RWPE2 (cell line): ENCODE measurements at places on chromosomes 16 and 17.

- H3K36me3 ChIP-seq: no peaks in the 10 kb centered on the region
- no peaks in the 10 kb centered on the region for H3K4me1 ChIP-seq
- no peak overlapping the region for H3K4me3 ChIP-seq
- no peak overlapping the region for H3K27ac ChIP-seq
- DNase-seq: no peak
These were observed 125.7 kb upstream of the CDH5 start for GRCh38 chr16:66240631-66241395.

DNA sequence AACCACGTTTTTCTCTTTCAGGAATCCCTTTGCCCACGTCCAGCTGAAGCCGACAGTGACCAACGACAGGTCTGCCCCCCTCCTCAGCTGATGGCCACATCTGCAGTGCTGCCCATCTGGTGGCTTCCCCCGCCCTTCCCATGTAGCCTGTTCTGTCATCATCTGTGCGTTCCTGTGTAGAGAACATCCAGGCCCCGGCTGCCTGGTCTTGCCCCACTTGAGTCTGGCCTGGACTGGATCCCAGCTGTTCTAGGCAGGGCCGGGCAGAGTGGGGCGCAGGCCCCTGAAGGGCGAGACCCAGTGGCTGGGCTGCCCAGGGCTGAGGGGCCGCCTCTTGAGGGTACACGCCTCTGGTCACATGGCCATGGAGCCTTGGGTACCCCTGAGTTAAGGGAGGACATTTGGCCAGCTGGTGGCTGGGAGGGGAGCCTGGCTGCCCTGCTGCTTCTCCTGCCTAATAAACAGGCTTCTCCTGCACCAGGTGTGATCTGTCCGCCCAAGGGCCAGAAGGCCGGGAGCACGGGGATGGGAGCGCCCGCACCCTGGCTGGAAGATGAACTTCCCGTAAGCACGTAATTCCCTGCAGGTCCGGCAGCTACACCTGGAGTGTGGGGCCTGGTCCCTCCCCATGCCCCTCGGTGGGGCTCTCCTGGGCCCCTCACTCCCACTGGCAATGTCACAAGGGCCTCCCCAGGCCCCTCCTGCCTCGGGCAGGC, 49.4 kb upstream of the PVALEF start:
- H3K4me3 ChIP-seq: no peak overlapping the region
- peaks cover 4% of the 10 kb centered on the region; the same call in 1 of the 2 replicates for H3K36me3 ChIP-seq
- H3K4me1 ChIP-seq: no peaks in the 10 kb centered on the region
- DNase-seq: no peak

DNA sequence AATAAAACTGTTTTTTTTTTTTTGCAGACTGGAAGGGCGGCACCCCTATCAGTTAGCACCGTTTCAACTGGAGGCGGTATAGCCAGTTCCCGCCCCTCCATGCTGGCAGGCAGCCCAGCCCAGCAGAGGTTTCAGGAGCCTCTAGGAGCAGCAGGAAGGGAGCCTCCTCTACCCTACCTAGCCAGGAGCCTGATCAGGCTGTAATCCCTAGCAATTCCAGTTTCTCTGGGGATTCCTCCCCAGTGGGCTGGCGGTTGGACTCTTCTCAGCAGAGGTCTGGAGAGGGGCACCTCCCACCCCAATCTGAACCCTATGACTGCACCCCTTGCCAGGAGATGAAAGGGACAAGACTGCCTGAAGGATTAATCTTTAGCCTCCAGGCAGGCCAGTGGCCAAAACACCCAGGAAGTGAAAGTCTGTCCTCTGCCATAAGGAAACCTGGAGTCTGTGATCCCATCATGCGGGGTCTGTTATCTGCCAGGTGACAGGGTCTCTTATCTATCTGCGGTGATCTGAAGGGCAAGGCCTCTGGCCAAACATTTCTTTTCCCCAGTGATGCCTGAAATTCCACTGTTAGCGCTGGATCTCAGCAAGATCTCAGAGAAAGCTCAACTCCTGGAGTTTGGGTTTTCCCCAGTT, 4.9 kb upstream of the CDH1 start:
- H3K27me3 ChIP-seq: no peaks in the 10 kb centered on the region
- H3K4me1 ChIP-seq: peaks cover 13% of the 10 kb centered on the region
- DNase-seq: peak; percentile 87
- H3K27ac ChIP-seq: peak overlapping the region; percentile 60
- H3K36me3 ChIP-seq: no peaks in the 10 kb centered on the region

GRCh38 chr17:8173871-8174322, 2.3 kb downstream of the TMEM107 start:
- peak overlapping the region; percentile 41 for H3K4me3 ChIP-seq
- no peaks in the 10 kb centered on the region for H3K27me3 ChIP-seq
- H3K27ac ChIP-seq: peak overlapping the region; percentile 82
- peaks cover 8% of the 10 kb centered on the region for H3K4me1 ChIP-seq

- no peaks in the 10 kb centered on the region for H3K4me1 ChIP-seq
- H3K36me3 ChIP-seq: no peaks in the 10 kb centered on the region
- no peak for DNase-seq
- no peak overlapping the region for H3K27ac ChIP-seq
- H3K4me3 ChIP-seq: no peak overlapping the region
These were observed 373.7 kb downstream of the WWOX start for GRCh38 chr16:78473031-78473699.

DNA sequence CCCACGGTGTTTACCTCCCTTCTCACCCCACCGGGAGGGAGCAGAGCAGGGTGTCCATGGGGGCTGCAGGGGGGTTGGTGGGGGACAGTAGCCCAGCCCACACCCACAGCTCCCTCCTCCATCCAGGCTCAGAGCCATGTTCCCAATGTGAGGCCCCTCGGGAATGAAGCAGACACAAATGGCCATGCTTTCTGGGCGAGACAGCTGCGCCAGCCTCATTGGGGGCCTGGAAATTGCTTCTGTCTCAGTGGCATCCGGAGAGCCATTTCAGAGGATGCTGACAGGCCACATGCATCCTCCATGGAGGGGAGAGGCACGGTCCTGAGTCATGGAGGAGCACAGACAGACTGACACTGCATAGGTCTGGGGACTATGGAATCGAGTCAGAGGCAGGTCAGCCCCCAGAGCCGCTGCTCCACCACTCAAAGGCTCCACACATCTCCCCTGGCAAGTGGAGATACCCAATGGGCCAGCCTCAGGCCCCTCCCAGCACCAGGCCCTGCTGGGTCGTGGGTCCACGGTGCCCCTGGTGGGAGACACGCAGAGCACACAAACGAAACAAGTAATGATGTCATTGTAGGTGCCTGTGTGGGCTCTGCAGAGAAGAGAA, 59.6 kb upstream of the ENPP7 start:
- no peak overlapping the region for H3K4me3 ChIP-seq
- peaks cover 30% of the 10 kb centered on the region for H3K27me3 ChIP-seq
- no peaks in the 10 kb centered on the region for H3K36me3 ChIP-seq

- H3K36me3 ChIP-seq: peaks cover 90% of the 10 kb centered on the region
- DNase-seq: no peak
- peaks cover 16% of the 10 kb centered on the region for H3K4me1 ChIP-seq
- H3K27ac ChIP-seq: no peak overlapping the region
- no peaks in the 10 kb centered on the region for H3K27me3 ChIP-seq
- H3K4me3 ChIP-seq: no peak overlapping the region
These were observed 20.8 kb downstream of the SRP68 start for GRCh38 chr17:76051561-76051960.

GRCh38 chr17:77492446-77493237, 351.9 kb downstream of the SEC14L1 start:
- no peaks in the 10 kb centered on the region for H3K4me1 ChIP-seq
- peak; percentile 67 for DNase-seq
- H3K27me3 ChIP-seq: no peaks in the 10 kb centered on the region
- H3K27ac ChIP-seq: no peak overlapping the region
- no peak overlapping the region for H3K4me3 ChIP-seq

- H3K36me3 ChIP-seq: no peaks in the 10 kb centered on the region
- H3K27ac ChIP-seq: no peak overlapping the region
- no peaks in the 10 kb centered on the region for H3K4me1 ChIP-seq
- no peak overlapping the region for H3K4me3 ChIP-seq
These were observed 5.1 kb upstream of the MEIOB start for GRCh38 chr16:1877089-1877488.

- H3K27ac ChIP-seq: no peak overlapping the region
- no peak for DNase-seq
- H3K36me3 ChIP-seq: peaks cover 17% of the 10 kb centered on the region
- H3K27me3 ChIP-seq: no peaks in the 10 kb centered on the region
- no peak overlapping the region for H3K4me3 ChIP-seq
- peaks cover 13% of the 10 kb centered on the region for H3K4me1 ChIP-seq
These were observed 1.4 kb upstream of the TXNDC11 start for GRCh38 chr16:11744075-11744470.

GRCh38 chr17:72255481-72255880, 134.7 kb downstream of the SOX9 start:
- H3K27me3 ChIP-seq: no peaks in the 10 kb centered on the region
- no peak overlapping the region for H3K4me3 ChIP-seq

- H3K36me3 ChIP-seq: peaks cover 72% of the 10 kb centered on the region
- DNase-seq: no peak
- H3K4me3 ChIP-seq: no peak overlapping the region
- no peak overlapping the region for H3K27ac ChIP-seq
- no peaks in the 10 kb centered on the region for H3K27me3 ChIP-seq
These were observed 17.4 kb upstream of the INPP5K start for GRCh38 chr17:1533661-1534325.

DNA sequence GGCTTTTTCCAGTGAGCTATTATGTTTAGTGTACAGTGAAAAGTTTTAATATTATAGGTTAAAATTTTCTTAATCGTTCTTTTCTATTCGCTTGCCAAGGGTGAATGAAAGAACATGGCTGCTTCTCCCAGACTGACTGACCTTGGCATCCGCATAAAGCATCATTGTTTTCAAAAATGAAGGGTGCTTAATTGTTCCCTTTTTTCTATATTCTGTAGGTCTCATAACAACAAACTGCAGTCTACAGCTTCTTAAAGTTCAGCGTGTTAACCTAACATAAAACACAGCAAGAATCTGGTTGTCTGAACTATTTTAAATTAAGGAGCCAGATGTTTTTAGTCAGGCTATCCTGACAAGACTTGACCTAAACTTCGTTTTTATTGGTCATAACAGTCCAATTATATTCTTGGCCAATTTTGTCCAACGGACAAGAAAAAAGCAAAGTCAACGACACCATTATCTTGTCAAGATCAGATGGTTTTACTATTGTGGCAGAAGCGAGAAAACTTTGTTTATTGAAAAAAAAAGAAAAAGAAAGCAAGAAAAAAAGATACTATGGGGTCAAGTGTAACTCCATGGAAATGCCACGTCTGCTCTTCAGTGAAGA, 14.1 kb downstream of the C17orf58 start:
- peaks cover 14% of the 10 kb centered on the region for H3K36me3 ChIP-seq
- H3K4me3 ChIP-seq: no peak overlapping the region

- H3K27ac ChIP-seq: no peak overlapping the region
- H3K4me3 ChIP-seq: no peak overlapping the region
These were observed 13.4 kb upstream of the BAHCC1 start for GRCh38 chr17:81381632-81382577.

GRCh38 chr17:39653662-39654331, 11.4 kb upstream of the TCAP start:
- DNase-seq: no peak
- no peaks in the 10 kb centered on the region for H3K4me1 ChIP-seq

GRCh38 chr16:70804153-70804733, 3.3 kb upstream of the VAC14 start:
- DNase-seq: no peak
- peak overlapping the region; percentile 84 for H3K27ac ChIP-seq
- no peaks in the 10 kb centered on the region for H3K36me3 ChIP-seq
- no peaks in the 10 kb centered on the region for H3K27me3 ChIP-seq
- no peak overlapping the region for H3K4me3 ChIP-seq

GRCh38 chr16:89922477-89922883, 662 bp upstream of the TUBB3 start:
- H3K27me3 ChIP-seq: no peaks in the 10 kb centered on the region
- DNase-seq: peak; percentile 95
- H3K4me1 ChIP-seq: peaks cover 17% of the 10 kb centered on the region
- H3K4me3 ChIP-seq: peak overlapping the region; percentile 58
- H3K36me3 ChIP-seq: no peaks in the 10 kb centered on the region

GRCh38 chr17:550463-551180, 164.0 kb downstream of the VPS53 start:
- H3K27me3 ChIP-seq: no peaks in the 10 kb centered on the region
- peaks cover 19% of the 10 kb centered on the region; the same call in 1 of the 2 replicates for H3K36me3 ChIP-seq
- no peaks in the 10 kb centered on the region for H3K4me1 ChIP-seq
- no peak overlapping the region for H3K4me3 ChIP-seq
- no peak for DNase-seq

DNA sequence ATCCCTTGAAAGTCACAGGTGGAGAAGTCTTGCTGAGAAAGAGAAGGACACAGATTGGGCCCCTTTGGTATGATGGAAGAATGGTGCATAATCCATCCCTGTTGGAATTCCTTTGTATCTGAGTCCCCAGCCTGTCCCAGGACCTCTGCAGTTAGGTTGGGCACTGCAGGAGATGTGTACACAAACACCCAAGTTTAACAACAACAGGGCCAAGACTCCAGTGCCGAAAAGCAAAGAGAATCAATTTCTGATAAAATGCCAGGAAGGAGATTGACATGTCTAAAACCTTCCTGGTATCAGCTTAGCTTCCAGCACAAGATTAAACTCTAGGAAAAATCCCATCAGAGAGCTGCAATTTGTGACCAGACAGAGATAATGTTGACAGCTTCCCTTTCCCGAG, 32.9 kb downstream of the KATNIP start:
- no peak overlapping the region for H3K4me3 ChIP-seq
- H3K4me1 ChIP-seq: peaks cover 18% of the 10 kb centered on the region
- no peaks in the 10 kb centered on the region; the same call in 1 of the 2 replicates for H3K36me3 ChIP-seq
- DNase-seq: no peak
- H3K27ac ChIP-seq: no peak overlapping the region
- H3K27me3 ChIP-seq: no peaks in the 10 kb centered on the region

DNA sequence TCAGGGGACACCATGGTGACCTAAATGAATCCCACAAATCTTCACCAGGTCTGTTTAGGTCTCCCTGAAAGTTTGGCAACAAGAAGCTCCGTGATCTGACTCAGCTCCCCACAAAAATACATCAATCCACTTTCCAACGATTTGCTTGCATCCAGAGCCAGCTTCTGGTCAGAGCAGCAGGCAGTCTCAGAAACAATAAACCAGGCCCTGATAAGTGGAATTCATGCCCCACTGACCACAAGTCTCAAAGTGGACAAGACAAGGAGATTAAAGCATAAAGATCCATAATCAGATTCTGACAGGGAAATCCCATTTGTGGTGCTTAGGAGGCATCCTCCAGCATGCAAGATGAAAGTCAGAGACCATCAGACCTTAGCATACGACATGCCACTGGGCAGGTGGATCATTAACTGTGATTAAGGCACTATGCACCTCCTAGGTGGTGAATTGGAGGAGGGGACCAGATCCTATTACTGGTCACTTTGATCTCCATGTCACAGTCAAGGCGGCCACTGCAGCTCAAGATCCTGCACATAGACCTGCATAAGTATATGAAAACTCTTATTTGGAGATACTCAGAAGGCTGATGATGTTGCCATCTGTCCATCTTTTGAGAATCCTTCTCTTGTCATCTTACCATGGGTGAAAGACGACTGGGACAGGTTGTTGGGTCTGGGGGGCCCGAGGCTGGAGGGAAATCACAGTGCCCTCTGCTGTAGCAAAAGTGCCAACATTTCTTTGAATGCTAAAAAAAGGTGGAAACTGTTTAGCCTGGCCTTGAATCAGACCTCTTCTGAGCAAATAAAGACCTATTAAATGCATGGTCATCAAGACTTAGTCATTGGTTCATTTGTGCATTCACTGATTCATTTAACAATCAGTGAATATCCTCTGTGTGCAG, 309.2 kb upstream of the CCL2 start:
- no peak for DNase-seq
- no peak overlapping the region for H3K4me3 ChIP-seq
- no peaks in the 10 kb centered on the region for H3K36me3 ChIP-seq
- peaks cover 4% of the 10 kb centered on the region for H3K27me3 ChIP-seq

- H3K27me3 ChIP-seq: no peaks in the 10 kb centered on the region
- no peak for DNase-seq
- H3K27ac ChIP-seq: peak overlapping the region; percentile 77
- no peaks in the 10 kb centered on the region for H3K36me3 ChIP-seq
- H3K4me3 ChIP-seq: peak overlapping the region; percentile 94
- peaks cover 32% of the 10 kb centered on the region for H3K4me1 ChIP-seq
These were observed 231.5 kb downstream of the MRTFB start for GRCh38 chr16:14302399-14303181.
